ENCODE measurements at places on chromosomes 2 and 18. TPM values are rescaled to one million over a fixed set of nuclear protein-coding genes. Genes with fewer than 3 reads are reported as not detected.

- no peaks in the 10 kb centered on the region for H3K36me3 ChIP-seq
- no peak overlapping the region for H3K27ac ChIP-seq
- no peaks in the 10 kb centered on the region for H3K4me1 ChIP-seq
- no peaks in the 10 kb centered on the region for H3K27me3 ChIP-seq
- no peak for DNase-seq
Measured at GRCh38 chr18:55869556-55870501, 281.8 kb upstream of the TCF4 start.

Gene RAPGEF4
- total RNA-seq: 8.7 TPM

GRCh38 chr2:177772529-177772928 lies 300.0 kb downstream of the PDE11A start:
- H3K4me3 ChIP-seq: no peak overlapping the region
- H3K4me1 ChIP-seq: no peaks in the 10 kb centered on the region
- DNase-seq: no peak
- H3K27me3 ChIP-seq: no peaks in the 10 kb centered on the region
- H3K36me3 ChIP-seq: no peaks in the 10 kb centered on the region

- no peaks in the 10 kb centered on the region for H3K36me3 ChIP-seq
- no peak overlapping the region for H3K4me3 ChIP-seq
Measured at GRCh38 chr18:43774497-43774896, 497.2 kb upstream of the SYT4 start.

Gene DCC
- total RNA-seq: 5.6 TPM

GRCh38 chr2:135899567-135899966 lies 23.3 kb upstream of the MCM6 start:
- peak overlapping the region; percentile 7 for H3K27ac ChIP-seq
- peaks cover 4% of the 10 kb centered on the region for H3K36me3 ChIP-seq
- no peak overlapping the region for H3K4me3 ChIP-seq
- no peak for DNase-seq
- peaks cover 3% of the 10 kb centered on the region for H3K27me3 ChIP-seq

DNA sequence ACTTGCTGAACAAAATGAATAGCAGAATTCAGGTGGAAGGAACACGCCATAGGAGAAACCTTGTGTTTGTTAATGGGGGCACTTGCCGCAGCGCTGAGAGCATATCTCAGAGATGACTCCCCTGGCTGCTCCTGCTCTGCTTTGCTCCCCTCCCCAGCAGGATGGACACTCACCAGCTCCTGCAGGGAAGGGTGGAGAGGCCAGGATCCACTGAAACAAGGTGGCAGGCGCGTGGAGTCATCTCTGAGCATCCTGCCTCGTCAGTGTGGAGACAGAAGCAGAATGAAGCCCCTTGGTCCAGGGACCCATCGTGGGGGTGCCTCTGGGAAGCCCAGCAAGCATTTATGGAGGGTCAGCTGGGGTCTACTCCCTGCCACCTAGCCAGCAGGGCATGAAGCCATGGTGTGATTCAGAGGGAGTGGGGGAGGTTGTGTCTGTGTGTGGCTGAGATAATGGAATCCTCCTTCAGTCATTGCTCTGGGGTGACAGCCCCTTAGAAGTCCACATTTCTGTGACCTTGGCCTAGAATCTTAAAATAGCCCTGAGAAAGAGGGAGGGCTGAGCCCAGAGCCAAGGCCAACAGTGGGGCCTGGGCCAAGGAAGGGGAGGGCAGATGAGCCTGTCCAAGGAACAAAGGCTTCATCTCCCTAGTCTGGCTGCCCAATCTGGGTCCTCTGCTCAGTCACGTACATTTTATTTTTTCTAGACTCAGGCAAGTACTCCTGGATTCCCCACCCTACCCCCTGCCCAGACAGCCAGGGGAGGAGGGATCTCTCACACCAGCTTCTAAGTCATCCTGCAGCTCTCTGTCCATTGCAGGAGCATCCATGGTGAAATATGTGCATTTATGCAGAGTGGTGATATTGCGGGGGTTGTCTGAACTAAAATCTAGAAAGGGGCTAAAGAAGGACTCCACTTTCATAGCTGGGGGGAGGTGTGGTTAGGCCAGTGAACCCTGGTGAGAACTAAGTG lies 215.4 kb downstream of the ZBTB7C start:
- peaks cover 6% of the 10 kb centered on the region for H3K36me3 ChIP-seq
- H3K4me1 ChIP-seq: peaks cover 5% of the 10 kb centered on the region
- peaks cover 7% of the 10 kb centered on the region for H3K27me3 ChIP-seq
- no peak overlapping the region for H3K4me3 ChIP-seq
- DNase-seq: no peak

GRCh38 chr18:80198994-80199748 lies 48.1 kb downstream of the PARD6G start:
- no peak for DNase-seq
- H3K27me3 ChIP-seq: peaks cover 1% of the 10 kb centered on the region
- H3K4me1 ChIP-seq: peaks cover 37% of the 10 kb centered on the region
- H3K4me3 ChIP-seq: no peak overlapping the region

- peaks cover 9% of the 10 kb centered on the region for H3K4me1 ChIP-seq
- no peak overlapping the region for H3K4me3 ChIP-seq
- H3K27ac ChIP-seq: no peak overlapping the region
- H3K36me3 ChIP-seq: no peaks in the 10 kb centered on the region
Measured at GRCh38 chr2:76197842-76198448, 487.2 kb upstream of the GCFC2 start.

Gene LTBP1
- total RNA-seq: 3.9 TPM

- peaks cover 2% of the 10 kb centered on the region for H3K27me3 ChIP-seq
- H3K36me3 ChIP-seq: peaks cover 6% of the 10 kb centered on the region
- H3K4me3 ChIP-seq: no peak overlapping the region
Measured at GRCh38 chr18:11520536-11520935, 88.9 kb upstream of the SLC35G4 start.

- H3K27me3 ChIP-seq: no peaks in the 10 kb centered on the region
- H3K27ac ChIP-seq: no peak overlapping the region
- no peaks in the 10 kb centered on the region for H3K4me1 ChIP-seq
- DNase-seq: no peak
- no peaks in the 10 kb centered on the region for H3K36me3 ChIP-seq
- no peak overlapping the region for H3K4me3 ChIP-seq
Measured at GRCh38 chr2:53886406-53887280, 26.9 kb upstream of the GPR75 start.

DNA sequence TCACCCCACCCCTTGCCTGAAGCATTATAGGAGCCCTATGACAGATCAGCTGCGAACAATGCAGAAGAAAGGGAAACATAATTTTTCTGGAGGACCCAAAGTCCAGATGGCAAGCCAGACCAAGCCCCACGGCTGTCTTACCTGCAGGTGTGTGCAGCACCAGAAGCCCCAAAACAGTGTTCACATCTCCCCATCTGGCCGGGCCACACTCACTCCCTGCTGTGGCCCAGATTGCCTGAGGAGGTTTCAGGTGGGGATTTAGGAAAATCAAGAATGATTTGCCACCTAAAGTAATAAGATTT lies 11.7 kb upstream of the STK17B start:
- H3K4me3 ChIP-seq: no peak overlapping the region
- no peak for DNase-seq
- H3K4me1 ChIP-seq: no peaks in the 10 kb centered on the region
- H3K36me3 ChIP-seq: no peaks in the 10 kb centered on the region
- H3K27me3 ChIP-seq: peaks cover 2% of the 10 kb centered on the region
- H3K27ac ChIP-seq: no peak overlapping the region

DNA sequence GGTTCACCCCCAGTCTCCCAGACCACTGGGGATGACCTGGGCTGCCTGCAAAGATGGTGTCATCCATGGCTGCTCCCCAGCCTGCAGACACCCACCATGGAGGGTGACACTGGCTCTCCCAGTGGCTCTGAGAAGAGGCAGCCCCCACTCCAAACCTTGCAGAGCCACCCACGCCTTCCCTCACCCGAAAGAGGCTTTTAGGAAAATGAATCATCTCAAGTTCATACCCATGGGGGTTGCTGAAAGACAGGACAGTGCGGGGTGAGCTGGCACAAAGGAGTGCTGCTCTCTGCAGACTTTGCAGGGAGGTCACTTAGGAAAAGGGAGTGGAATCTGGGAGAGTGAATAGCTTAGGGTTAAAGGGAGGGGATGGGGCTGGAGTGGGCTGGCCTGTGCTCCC lies 36.4 kb downstream of the MPHOSPH10 start:
- no peak overlapping the region for H3K4me3 ChIP-seq
- no peak overlapping the region for H3K27ac ChIP-seq
- peaks cover 3% of the 10 kb centered on the region for H3K27me3 ChIP-seq
- H3K36me3 ChIP-seq: no peaks in the 10 kb centered on the region
- DNase-seq: no peak

GRCh38 chr2:84700006-84700405 lies 180.9 kb downstream of the TRABD2A start:
- H3K4me3 ChIP-seq: no peak overlapping the region
- DNase-seq: no peak
- H3K4me1 ChIP-seq: no peaks in the 10 kb centered on the region
- no peaks in the 10 kb centered on the region for H3K36me3 ChIP-seq
- no peaks in the 10 kb centered on the region for H3K27me3 ChIP-seq

DNA sequence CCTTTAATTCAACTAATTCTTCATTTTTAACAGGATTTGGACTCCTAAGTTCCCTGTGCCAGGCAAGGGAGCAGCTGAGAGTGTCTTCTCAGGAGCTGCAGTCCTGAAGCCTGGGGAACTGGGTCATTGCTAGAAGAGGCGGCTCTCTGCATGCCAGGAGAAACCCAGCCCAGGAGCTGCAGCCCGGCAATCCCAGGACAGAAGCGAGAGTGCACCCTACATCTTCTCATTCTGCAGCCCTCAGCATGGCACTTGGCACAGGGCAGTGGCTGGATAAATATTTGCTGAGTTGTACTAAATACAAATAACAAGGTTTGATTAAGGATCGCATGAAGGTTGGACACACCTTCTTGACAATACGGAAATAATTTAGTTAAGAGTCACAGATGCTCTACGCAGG lies 244.9 kb upstream of the PXDN start:
- H3K4me1 ChIP-seq: peaks cover 4% of the 10 kb centered on the region
- no peak overlapping the region for H3K4me3 ChIP-seq
- H3K27ac ChIP-seq: no peak overlapping the region
- DNase-seq: no peak
- peaks cover 1% of the 10 kb centered on the region for H3K27me3 ChIP-seq

GRCh38 chr2:95049683-95049955 lies 24.1 kb downstream of the MAL start:
- H3K27me3 ChIP-seq: peaks cover 3% of the 10 kb centered on the region
- H3K36me3 ChIP-seq: peaks cover 5% of the 10 kb centered on the region
- H3K4me3 ChIP-seq: no peak overlapping the region
- H3K27ac ChIP-seq: no peak overlapping the region
- no peaks in the 10 kb centered on the region for H3K4me1 ChIP-seq

DNA sequence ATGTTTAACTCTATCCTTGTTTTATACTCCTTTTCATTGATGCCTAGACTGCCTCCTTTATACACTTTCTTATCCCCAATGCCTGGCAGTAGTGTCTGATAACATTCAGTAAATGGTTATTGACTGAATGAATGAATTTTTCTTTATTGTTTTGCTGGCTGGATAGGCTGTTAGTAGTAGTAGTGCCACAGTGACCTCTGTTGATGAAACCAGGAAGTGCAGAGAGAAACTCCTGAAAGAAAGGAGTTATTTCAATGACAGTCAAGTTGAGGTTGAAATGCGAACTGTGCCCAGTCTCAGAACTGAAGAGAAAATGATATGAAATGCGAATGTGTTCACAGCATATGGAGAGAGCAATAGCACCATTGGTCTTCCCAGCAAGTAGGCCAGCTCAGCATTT lies 26.8 kb upstream of the SLC9A2 start:
- no peaks in the 10 kb centered on the region for H3K36me3 ChIP-seq
- H3K4me1 ChIP-seq: no peaks in the 10 kb centered on the region
- H3K27me3 ChIP-seq: peaks cover 1% of the 10 kb centered on the region
- H3K27ac ChIP-seq: no peak overlapping the region

Gene ANKAR
- total RNA-seq: 3.6 TPM

DNA sequence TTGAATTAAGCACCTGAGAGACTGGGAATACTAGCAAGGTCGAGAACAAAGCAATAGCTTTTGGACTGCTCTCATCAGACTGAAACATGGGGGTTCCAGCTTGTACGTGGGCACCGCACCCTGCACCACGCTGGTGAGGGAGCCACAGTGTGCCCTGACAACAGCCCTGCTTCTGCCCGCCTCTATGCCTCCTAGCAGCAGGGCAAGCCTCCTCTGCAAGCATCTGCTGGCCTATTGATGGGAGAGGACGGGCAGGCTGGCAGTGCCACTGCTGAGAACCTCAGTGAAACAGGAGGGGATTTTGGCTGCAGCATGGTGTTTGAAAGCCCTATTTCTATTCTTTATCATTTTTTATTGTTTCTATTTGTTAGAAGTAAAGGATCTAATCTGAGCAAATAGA lies 146.1 kb upstream of the OTOS start:
- H3K4me1 ChIP-seq: peaks cover 2% of the 10 kb centered on the region
- no peak overlapping the region for H3K27ac ChIP-seq
- no peak for DNase-seq
- no peaks in the 10 kb centered on the region for H3K36me3 ChIP-seq
- peaks cover 5% of the 10 kb centered on the region for H3K27me3 ChIP-seq

Gene GCG
- total RNA-seq: not detected

Gene RPE
- 38.1 TPM for total RNA-seq

DNA sequence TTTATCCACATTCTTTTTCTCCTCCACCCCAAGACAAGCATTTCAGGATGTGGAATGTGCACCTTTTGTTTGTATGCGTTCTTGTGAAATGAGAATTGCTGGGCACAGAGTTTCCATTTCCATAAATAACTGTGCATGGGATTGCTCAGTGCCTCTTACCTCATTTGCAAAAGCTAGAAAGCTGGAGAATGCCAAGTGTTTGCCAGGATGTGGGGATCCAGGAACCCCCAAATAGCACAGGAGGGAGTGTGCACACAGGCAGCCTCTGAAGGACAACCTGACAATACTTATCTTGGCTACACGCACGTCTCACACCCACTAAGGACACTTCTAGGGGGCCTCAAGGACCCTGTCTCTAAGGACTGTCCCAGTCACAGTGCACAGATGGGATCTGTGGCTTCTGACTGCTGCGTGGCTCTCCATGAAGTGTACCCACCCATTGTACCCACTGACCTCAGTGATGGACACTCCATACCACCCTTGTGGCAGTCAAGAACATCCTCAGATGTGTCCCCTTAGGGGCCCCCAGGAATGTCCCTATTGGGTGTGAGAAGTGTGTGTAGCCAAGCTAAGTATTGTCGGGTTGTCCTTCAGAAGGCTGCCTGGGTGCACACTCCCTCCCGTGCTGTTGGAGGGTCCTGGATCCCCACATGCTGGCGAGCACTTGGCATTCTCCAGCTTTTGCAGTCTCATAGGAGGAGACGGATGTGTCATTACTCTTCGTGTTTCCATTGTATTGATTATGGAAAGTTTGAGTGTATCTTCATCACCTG lies 38.4 kb downstream of the CAPN13 start:
- H3K4me3 ChIP-seq: no peak overlapping the region
- H3K4me1 ChIP-seq: no peaks in the 10 kb centered on the region
- H3K27me3 ChIP-seq: peaks cover 8% of the 10 kb centered on the region
- no peak for DNase-seq
- no peaks in the 10 kb centered on the region for H3K36me3 ChIP-seq
- H3K27ac ChIP-seq: no peak overlapping the region
